Lung (tissue), 17 donors: ENCODE measurements at places on chromosomes 5 and 9.

DNA sequence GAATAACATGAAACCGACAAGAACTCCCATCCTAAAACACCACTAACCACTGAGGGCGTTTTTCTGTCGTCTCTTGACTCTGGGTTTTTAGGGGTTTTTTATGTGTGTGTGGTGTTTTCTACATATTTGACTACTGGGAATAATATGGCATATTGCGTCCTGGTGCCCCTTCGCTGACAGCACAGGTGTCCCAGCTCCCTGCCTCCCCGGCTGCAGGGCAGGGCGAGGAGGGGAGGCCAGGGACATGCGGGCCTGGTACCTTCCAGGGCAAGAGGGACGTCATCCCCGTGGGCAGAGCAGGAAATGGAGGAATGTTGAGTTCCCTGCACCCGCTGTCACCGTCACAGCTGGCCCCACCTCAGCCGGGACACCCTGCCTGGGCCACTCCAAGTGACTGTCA is 34.8 kb downstream of the VAV2 start:
- DNase-seq = no peak

DNA sequence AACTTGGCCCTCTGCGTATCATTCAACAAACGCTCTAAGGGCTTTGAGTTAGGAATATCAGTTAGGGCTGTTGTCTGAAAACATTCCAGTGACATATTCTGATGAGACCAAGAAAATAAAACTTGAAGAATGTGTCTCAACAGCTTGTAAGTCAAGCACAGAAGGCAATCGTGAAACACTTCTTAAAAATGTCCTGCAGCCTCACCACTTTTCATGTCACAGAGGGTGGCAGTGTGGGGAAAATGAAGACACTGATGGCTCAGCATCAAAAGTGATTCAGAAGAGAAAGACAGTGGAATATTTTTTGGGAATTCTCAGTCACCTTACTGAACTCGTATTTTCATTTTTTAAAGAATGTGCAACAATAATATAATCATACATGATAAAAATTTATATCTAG is 247.3 kb downstream of the CTNND2 start:
- DNase-seq = no peak

DNA sequence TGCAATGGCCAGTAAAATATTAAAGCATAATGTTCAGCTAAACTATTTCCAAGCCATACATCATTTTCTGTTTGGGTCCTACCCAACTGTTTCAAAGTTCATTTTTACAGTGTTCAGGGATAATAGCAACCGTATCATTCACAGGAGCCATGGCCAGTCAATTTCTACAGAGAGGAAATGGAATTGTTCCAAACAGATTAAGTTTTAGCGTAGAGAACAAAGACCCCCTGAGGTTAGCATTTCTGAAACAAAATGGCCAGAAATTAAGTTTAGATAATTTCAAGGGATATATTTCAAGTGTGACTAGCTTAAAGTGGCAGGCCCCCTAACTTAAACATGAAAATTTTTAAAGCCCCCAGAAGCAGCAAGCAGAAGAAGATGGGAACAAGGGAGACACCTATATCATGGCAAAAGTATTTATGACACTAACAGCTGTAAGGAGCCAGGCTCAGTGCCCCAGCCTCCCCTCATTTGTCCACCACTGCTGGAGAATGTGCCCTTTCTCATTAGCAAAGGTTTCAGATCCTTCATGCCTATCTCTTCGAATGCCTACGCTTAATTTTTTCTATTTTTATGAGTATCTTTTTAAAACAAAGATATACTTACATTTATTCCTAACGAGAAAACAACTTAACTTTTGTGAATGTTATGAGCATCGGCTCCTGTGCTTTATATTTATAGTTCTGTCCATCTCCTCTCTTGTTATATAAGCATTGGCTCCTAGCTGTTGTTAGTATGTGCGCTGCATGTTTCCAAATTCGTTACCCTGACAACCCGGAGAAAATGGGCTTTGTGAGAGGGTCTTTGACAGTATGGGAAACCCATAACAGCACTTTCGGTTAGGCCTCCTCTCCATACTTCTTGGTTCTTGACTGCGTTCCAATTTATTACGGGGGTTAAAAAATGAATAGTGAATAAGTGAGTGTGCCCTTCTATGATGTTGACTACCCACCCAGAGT is 116.3 kb downstream of the MED27 start:
- no peak for DNase-seq

- no peak for DNase-seq
Observed at GRCh38 chr5:2066373-2066772, 183.6 kb upstream of the IRX4 start.

DNA sequence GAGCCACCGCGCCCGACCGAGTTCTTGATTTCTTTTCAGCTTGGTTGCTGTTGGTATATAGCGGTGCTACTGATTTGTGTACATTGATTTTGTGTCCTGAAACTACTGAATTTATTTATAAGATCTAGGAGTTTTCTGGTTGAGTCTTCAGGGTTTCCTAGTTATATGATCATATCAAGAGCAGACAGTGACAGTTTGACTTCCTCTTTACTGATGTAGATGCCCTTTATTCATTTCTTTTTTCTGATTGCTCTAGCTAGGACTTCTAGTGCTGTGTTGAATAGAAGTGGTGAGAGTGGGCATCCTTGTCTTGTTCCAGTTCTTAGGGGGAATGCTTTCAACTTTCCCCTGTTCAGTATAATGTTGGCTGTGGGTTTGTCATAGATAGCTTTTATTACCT is 17.4 kb upstream of the LRRC19 start:
- DNase-seq = no peak

DNA sequence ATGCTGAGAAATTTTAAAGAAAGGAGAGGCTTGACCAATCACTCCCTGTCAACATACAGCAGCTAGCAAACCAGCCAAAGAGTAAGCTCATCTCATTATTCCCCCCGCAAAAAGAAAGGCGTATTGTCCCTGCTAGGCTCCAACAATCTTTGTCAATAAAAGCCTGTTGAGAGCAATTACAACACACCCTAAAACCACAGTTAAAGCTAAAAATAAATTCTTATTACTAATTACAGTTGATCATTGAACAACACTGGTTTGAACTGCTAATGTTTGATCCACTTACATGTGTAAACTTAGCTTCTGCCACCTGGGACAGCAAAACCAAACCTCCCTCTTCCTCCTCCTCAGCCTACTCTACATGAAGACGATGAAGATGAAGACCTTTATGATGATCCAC is 151.2 kb downstream of the TSSK1B start:
- DNase-seq = no peak
